ENCODE measurements at places on chromosomes 5 and 9. TPM values are rescaled to one million over a fixed set of nuclear protein-coding genes. Genes with fewer than 3 reads are reported as not detected.

The SPATA9 gene
- total RNA-seq = not detected

- no peak overlapping the region for H3K27ac ChIP-seq
- DNase-seq = no peak
- H3K4me1 ChIP-seq = no peaks in the 10 kb centered on the region
Observed at GRCh38 chr9:21311889-21312288, 6.8 kb upstream of the IFNA5 start.

- H3K36me3 ChIP-seq = no peaks in the 10 kb centered on the region
- no peak overlapping the region for H3K4me3 ChIP-seq
- H3K27me3 ChIP-seq = no peaks in the 10 kb centered on the region
- no peak for DNase-seq
- H3K27ac ChIP-seq = no peak overlapping the region
Observed at GRCh38 chr5:62974623-62975022, 396.0 kb downstream of the LRRC70 start.

The PTPRD gene
- total RNA-seq = not detected

- DNase-seq = no peak
- no peaks in the 10 kb centered on the region for H3K27me3 ChIP-seq
- no peaks in the 10 kb centered on the region for H3K4me1 ChIP-seq
- H3K27ac ChIP-seq = no peak overlapping the region
Observed at GRCh38 chr9:135616619-135617537, 22.5 kb downstream of the GLT6D1 start.

DNA sequence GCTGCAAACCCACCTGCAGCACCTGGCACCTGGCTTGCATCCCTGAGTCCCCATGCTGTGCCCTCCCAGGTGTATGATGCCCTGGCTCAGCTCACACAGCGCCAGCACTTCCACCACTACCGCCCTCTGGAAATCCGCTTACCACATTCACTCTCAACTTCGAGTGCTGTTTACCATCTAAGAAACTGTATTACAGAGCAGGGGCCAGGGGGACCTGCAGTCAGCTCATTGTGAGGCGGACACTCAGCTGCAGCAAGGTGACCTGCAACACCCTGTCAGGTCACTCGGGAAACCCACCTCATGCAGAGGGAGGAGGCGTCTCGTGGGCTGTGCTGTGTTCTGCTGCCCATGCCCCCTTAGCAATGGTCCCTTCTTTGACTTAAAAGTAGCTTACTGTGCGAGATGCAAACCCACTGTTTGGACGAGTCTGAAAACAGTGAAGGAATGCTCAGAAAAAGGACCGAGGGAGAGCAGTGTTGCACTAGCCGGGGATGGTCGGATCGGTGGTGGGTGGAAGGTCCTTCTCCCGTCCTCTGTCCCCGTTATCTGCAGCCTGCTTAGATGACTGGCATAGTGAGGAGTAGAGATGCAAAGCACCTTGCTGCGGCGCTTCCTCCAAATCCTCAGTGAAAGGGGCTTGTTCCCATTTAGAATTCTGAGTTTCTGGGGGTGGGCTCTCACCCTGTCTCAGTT, 55.2 kb upstream of the CTSL start:
- no peak overlapping the region for H3K4me3 ChIP-seq
- no peaks in the 10 kb centered on the region for H3K27me3 ChIP-seq
- no peaks in the 10 kb centered on the region for H3K4me1 ChIP-seq

The CD14 gene
- total RNA-seq = 0.20 TPM

- H3K4me3 ChIP-seq = no peak overlapping the region
- H3K36me3 ChIP-seq = no peaks in the 10 kb centered on the region
- H3K27ac ChIP-seq = no peak overlapping the region
- DNase-seq = no peak
Observed at GRCh38 chr5:122093415-122094180, 15.5 kb upstream of the LOX start.

DNA sequence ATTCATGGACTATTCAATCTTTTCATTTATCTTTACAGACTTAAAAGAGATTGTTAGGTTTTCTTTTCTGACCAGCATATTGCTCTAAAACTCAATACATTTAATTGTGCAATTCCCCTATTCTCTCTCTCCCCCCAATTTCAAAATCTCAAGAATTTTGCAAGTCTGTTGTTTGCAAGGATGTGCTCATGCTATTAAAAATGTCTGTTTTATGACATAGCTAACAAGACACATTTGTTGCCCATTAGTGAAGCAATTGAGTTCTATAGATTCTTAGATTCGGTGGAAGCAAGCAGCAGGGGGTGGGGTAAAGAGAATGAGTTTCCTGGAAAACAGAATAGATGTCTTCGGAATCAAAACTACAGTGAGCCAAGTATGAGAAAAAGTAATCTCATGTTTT, 8.5 kb upstream of the CSNK1A1 start:
- H3K4me1 ChIP-seq = peaks cover 32% of the 10 kb centered on the region
- H3K27ac ChIP-seq = no peak overlapping the region
- no peaks in the 10 kb centered on the region for H3K36me3 ChIP-seq
- no peaks in the 10 kb centered on the region for H3K27me3 ChIP-seq
- no peak overlapping the region for H3K4me3 ChIP-seq

GRCh38 chr9:13485068-13485596, 205.6 kb upstream of the MPDZ start:
- H3K27ac ChIP-seq = no peak overlapping the region
- no peak for DNase-seq
- no peak overlapping the region for H3K4me3 ChIP-seq
- no peaks in the 10 kb centered on the region for H3K27me3 ChIP-seq

DNA sequence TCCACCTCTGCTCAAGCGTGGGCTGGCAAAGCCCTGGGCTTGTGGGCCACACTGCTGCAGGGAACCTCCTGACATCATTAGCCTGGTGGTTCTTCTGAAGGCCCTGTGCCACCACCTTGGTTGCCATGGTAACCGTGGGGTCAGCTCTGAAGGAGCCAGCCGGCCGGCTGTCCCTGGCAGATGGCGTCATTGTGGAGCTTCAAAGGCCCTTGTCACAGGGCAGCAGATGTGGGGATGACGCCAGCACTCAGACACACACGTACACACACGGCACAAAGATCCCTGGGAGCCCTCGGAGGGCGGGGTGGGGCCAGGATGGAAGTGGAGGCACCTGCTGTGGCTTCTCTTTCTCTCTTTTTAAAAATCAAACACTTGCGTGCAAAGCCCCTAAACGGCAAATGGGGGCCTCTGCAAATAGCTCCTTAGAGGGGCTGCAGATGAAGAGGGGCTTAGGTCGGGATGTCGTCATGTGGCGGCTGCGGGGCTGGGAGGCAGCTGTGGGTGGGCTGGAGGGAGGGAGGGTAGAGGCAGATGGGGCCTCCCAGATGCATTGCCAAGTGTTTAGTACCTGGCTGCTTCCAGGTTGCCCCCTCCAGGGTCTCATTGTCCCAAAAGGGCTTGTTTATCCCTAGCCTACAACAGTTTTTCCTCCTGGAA, 19.5 kb upstream of the RPL26L1 start:
- H3K36me3 ChIP-seq = peaks cover 3% of the 10 kb centered on the region
- H3K4me1 ChIP-seq = no peaks in the 10 kb centered on the region
- no peaks in the 10 kb centered on the region for H3K27me3 ChIP-seq
- DNase-seq = no peak
- H3K27ac ChIP-seq = no peak overlapping the region

GRCh38 chr5:172802112-172802511, 31.1 kb upstream of the DUSP1 start:
- H3K27me3 ChIP-seq = no peaks in the 10 kb centered on the region
- H3K4me1 ChIP-seq = peaks cover 11% of the 10 kb centered on the region
- H3K36me3 ChIP-seq = no peaks in the 10 kb centered on the region
- H3K27ac ChIP-seq = no peak overlapping the region

The PHF24 gene
- total RNA-seq = not detected

The KCNT1 gene
- not detected for total RNA-seq

The PKD2L2 gene
- total RNA-seq = not detected

DNA sequence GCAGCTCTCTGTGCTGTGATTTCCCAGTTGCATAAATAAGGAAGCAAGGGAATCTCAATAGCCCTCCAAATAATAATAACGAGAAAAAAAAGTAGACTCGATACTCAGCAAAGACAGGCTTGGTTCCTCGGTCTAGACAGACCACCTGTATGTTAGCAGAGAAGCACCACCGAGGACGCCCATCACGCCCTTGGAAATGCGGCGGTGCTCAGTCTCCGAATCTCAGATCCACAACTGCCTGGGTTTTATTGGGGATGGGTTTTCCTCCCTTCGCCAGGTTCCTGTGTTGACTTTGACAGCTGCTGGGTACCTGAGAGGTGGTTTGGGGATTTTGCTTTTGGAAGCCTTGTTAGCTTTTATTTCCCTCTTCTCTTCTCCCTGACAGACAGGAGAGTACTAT, 7.2 kb downstream of the DAB2IP start:
- H3K27ac ChIP-seq = no peak overlapping the region
- no peaks in the 10 kb centered on the region for H3K4me1 ChIP-seq
- H3K36me3 ChIP-seq = no peaks in the 10 kb centered on the region
- no peak overlapping the region for H3K4me3 ChIP-seq
- H3K27me3 ChIP-seq = peaks cover 23% of the 10 kb centered on the region
- DNase-seq = no peak

The GMCL2 gene
- total RNA-seq = not detected

DNA sequence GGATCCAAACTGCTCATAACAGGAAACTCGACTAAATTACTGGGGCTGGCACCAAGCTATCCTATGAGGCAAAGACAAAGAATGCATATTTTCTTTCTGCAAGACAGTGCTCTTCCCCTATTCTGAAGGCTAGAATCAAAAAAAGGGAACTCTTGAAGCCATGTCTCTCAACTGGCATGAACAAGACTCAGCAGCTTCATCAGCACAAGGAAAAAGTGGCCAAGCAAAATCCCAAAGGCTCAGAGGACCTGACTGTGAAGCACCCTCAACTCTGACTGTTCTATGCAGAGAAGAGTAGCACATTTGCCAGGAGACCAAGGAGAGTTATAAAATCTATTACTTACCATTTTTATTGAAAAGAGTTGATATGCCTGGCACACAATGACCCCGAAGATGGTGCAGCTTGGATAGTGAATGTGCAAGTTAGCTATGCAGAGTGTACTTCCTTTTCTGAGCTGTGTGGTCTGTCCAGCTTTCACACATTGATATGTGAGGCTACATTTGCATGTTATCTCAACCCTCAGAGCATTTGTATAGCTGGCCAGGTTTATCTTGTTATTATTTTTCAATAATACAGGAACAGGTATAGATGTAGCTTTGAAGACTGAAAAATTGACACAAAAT, 51.0 kb upstream of the FYB1 start:
- DNase-seq = no peak
- H3K27ac ChIP-seq = no peak overlapping the region
- H3K4me1 ChIP-seq = peaks cover 27% of the 10 kb centered on the region
- H3K27me3 ChIP-seq = no peaks in the 10 kb centered on the region
- no peaks in the 10 kb centered on the region for H3K36me3 ChIP-seq

GRCh38 chr9:124684169-124684568, 86.9 kb downstream of the NR6A1 start:
- H3K27me3 ChIP-seq = no peaks in the 10 kb centered on the region
- no peak overlapping the region for H3K27ac ChIP-seq
- no peaks in the 10 kb centered on the region for H3K4me1 ChIP-seq
- no peaks in the 10 kb centered on the region for H3K36me3 ChIP-seq
- H3K4me3 ChIP-seq = no peak overlapping the region

The ADAMTS16 gene
- not detected for total RNA-seq

GRCh38 chr5:157821405-157821804, 37.5 kb downstream of the CLINT1 start:
- peaks cover 34% of the 10 kb centered on the region for H3K4me1 ChIP-seq
- no peak overlapping the region for H3K4me3 ChIP-seq
- no peak overlapping the region for H3K27ac ChIP-seq
- no peaks in the 10 kb centered on the region for H3K27me3 ChIP-seq
- H3K36me3 ChIP-seq = peaks cover 1% of the 10 kb centered on the region
- no peak for DNase-seq

DNA sequence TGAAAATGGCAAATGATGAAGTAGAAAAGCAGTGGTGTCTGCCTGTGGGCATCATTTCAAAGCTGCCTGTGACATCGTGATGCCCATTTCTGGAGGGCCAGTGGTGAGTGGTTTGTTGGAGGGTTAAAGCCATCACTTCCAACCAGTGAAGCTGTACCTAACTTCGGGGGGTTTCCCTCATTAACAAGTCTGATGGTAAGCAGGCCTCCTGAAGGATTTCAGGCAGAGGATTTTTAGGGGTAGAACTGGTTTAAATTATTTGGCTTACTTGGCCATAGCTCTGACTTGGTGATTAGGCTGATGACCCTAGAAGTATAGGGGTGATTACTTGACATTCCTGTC, 10.7 kb downstream of the TNFAIP8 start:
- no peaks in the 10 kb centered on the region for H3K27me3 ChIP-seq
- H3K4me3 ChIP-seq = peak overlapping the region; percentile 56
- peaks cover 65% of the 10 kb centered on the region for H3K36me3 ChIP-seq
- peak; percentile 55 for DNase-seq
- peak overlapping the region; percentile 98 for H3K27ac ChIP-seq

DNA sequence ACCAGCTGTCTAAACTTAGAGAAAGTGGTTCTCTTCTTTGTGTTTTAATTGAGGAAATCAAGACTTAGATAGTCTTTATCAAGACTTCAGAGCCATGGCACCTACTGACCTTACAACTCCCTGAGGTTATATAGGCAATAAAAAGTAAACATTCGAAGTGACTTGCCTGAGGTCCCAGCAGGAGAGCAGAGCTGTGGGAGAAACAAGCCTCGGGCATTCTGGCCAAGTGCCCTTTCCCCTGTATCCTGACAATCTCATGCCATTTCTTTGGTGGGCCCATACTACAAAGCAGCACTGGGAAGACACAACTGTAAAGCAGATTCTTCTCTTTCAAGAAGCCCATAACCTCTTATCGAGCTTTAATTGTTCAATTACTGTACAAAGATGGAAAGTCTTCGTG, 23.1 kb downstream of the FREM1 start:
- no peak overlapping the region for H3K27ac ChIP-seq
- no peak overlapping the region for H3K4me3 ChIP-seq
- no peak for DNase-seq
- H3K36me3 ChIP-seq = no peaks in the 10 kb centered on the region
- H3K27me3 ChIP-seq = peaks cover 2% of the 10 kb centered on the region
- no peaks in the 10 kb centered on the region for H3K4me1 ChIP-seq

The ZDHHC12 gene
- 53.1 TPM for total RNA-seq

The PCDHA3 gene
- total RNA-seq = not detected

GRCh38 chr5:61313960-61314681, 17.9 kb upstream of the ZSWIM6 start:
- peaks cover under 1% of the 10 kb centered on the region for H3K27me3 ChIP-seq
- H3K27ac ChIP-seq = no peak overlapping the region
- no peaks in the 10 kb centered on the region for H3K36me3 ChIP-seq
- peak; percentile 33 for DNase-seq
- H3K4me3 ChIP-seq = no peak overlapping the region

GRCh38 chr5:169719360-169720314, 82.6 kb downstream of the DOCK2 start:
- DNase-seq = no peak
- no peak overlapping the region for H3K27ac ChIP-seq
- no peak overlapping the region for H3K4me3 ChIP-seq
- H3K27me3 ChIP-seq = no peaks in the 10 kb centered on the region

- peaks cover 12% of the 10 kb centered on the region for H3K36me3 ChIP-seq
- H3K4me1 ChIP-seq = peaks cover 37% of the 10 kb centered on the region
- H3K27ac ChIP-seq = peak overlapping the region; percentile 69
Observed at GRCh38 chr5:128084228-128085167, 932 bp downstream of the SLC12A2 start.

- H3K36me3 ChIP-seq = no peaks in the 10 kb centered on the region
- H3K4me1 ChIP-seq = no peaks in the 10 kb centered on the region
- DNase-seq = no peak
- no peak overlapping the region for H3K27ac ChIP-seq
Observed at GRCh38 chr5:167908606-167909005, 382.8 kb upstream of the WWC1 start.

The PTCD2 gene
- 11.6 TPM for total RNA-seq

- no peaks in the 10 kb centered on the region for H3K27me3 ChIP-seq
- DNase-seq = no peak
- H3K4me1 ChIP-seq = no peaks in the 10 kb centered on the region
Observed at GRCh38 chr9:134413890-134414623, 87.8 kb downstream of the RXRA start.

The LRRC70 gene
- total RNA-seq = 0.91 TPM

The C1QTNF2 gene
- not detected for total RNA-seq

The SPRY4 gene
- total RNA-seq = 0.67 TPM
